ENCODE measurements at places on chromosomes 5 and 9.

GRCh38 chr9:99192786-99193465, 28.8 kb downstream of the ALG2 start:
- no peak for DNase-seq

- DNase-seq = no peak
These were observed 232.8 kb downstream of the PDE4D start for GRCh38 chr5:59660737-59661136.

DNA sequence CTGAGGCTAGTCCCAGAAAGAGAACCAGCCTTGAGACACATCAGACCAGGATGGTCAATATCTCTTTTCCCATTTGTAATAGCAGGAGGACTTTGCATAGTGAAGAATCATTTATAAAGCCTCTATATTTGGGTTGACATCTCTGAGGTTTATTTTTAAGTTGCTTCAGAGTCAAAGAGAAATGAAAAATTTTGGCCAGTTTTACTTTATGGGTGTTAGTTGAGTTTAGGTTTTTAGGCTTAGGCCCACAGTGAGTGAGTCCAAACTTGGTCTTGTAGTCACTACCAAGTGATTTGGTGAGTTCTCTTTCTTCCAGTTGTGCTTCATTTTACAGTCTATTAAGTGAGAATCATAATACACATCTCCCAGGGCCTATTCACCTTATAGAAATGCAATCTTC, 5.3 kb upstream of the MEF2C start:
- no peak for DNase-seq

GRCh38 chr9:133113949-133114885, 6.8 kb downstream of the RALGDS start:
- no peak for DNase-seq

- DNase-seq = no peak
These were observed 17.4 kb downstream of the DNAJA1 start for GRCh38 chr9:33042473-33042872.

- no peak for DNase-seq
These were observed 218.5 kb upstream of the DAPK1 start for GRCh38 chr9:87278971-87279733.

DNA sequence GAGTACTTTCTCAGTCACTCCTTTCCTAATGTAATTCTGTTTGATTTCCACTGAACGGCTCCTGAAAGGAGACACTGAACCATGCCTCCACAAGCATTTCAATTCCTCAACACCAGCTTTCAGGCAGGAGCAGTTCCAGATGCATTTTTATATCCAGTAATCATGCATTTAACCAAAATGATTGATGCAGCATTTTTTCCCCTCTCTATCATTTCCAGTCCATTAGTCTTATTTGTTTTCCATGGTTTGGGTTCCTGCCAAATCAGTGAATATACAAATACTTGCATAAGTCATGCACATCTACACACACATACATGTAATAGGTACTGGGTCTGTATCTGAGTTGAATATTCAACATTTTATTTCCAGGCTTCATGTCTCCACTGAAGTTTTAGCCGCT, 122.7 kb downstream of the GRIA1 start:
- DNase-seq = no peak

GRCh38 chr5:78280261-78280660, 14.2 kb downstream of the AP3B1 start:
- DNase-seq = no peak

DNA sequence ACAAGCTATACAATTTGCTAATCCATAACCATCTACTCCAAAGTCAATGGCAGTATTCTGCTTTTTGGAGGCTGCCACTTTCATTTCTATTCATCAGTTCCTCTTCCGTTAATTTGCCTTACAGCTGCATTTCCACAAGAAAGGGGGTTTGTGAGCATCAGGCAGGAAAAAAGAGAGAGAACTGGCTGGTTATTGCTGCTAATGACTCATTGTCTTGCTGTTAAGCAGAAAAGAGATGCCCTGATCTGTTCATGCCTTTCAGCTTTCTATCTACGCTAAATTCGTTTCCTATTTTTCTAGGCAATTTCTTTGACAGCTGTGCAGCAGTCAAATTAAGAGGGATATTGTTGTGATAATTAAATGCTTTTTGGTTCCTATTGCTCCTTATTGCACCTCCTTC, 65.9 kb upstream of the GNAQ start:
- no peak for DNase-seq

GRCh38 chr5:17308326-17309065, 91.1 kb downstream of the BASP1 start:
- DNase-seq = no peak

GRCh38 chr5:131637694-131638093, 2.7 kb upstream of the RAPGEF6 start:
- no peak for DNase-seq

- DNase-seq = no peak
These were observed 46.6 kb upstream of the SLC12A2 start for GRCh38 chr5:128036950-128037349.

GRCh38 chr9:96020792-96021550, 145.5 kb downstream of the ERCC6L2 start:
- DNase-seq = no peak

DNA sequence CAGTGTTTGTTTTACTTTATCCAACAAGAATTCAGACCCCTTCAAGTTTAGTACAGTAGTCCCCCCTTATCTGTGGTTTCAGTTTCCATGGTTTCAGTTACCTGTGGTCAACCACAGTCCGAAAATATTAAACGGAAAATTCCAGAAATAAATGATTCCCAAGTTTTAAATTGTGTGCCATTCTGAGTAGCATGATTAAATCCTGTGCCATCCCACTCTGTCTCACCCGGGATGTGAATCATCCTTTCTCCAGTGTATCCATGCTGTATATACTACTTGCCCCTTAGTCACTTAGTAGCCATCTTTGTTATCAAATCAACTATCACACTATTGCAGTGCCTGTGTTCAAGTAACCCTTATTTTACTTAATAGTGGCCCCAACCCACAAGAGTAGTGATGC, 153.8 kb upstream of the RASA1 start:
- DNase-seq = no peak

- no peak for DNase-seq
These were observed 47.0 kb upstream of the F2RL1 start for GRCh38 chr5:76771705-76772405.

DNA sequence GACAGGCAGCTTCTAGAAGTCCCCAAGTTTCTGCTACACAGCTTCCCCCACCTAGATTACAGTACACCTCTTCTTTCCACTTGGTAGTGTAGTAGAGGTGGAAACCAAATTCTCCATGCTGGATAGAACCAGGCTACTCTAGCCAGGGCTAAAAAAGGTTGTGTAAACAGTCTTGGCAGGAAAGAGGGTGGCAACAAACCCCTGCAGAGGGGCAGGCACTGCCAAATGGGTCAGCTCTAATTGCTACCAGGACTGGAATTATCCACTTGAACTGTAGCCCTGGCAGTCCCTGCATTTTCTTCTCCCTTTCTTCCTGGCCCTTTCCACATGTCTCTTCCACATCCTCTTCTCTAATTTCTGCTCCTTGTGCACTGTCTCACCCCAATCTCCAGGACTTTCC, 24.8 kb downstream of the RANBP3L start:
- DNase-seq = no peak

DNA sequence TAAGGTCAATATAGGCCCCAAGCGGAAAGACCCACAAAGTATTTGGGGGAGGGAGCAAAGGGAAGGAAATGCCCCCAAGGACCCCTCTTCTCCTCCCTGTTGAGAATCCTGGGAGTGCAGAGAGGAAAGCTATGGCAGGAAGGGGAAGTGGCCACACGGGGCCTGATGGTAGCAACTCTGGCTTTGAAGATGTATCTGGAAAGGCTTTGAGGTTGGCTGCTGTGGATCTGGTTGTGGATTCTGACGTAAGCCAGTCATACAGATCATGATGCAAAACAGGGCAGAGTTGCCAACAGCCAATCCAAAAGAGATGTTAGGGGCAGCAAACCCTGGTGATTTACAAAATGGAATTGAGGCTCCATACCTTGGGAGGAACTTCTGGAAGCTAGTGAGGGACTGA, 108.8 kb downstream of the PRKACG start:
- no peak for DNase-seq

GRCh38 chr9:108934323-108934893, at the start of gene ABITRAM:
TSS of gene ABITRAM (plus strand) at chr9:108934400. CDS start at chr9:108934487, 87 bp downstream.
- DNase-seq = peak; percentile 28

- DNase-seq = no peak
These were observed 2.0 kb upstream of the CAVIN4 start for GRCh38 chr9:100575765-100576386.

- no peak for DNase-seq
These were observed 183.8 kb downstream of the NR3C1 start for GRCh38 chr5:143219696-143220095.

- DNase-seq = no peak
These were observed 316.6 kb upstream of the RIOK2 start for GRCh38 chr5:97499605-97500004.

GRCh38 chr5:156879665-156880285, 29.7 kb downstream of the PPP1R2B start:
- no peak for DNase-seq

- DNase-seq = no peak
These were observed 23.4 kb downstream of the SARDH start for GRCh38 chr9:133714606-133715294.

GRCh38 chr9:103474156-103474555, 479.0 kb downstream of the CYLC2 start:
- no peak for DNase-seq

- DNase-seq = no peak
These were observed 86.7 kb downstream of the CDH6 start for GRCh38 chr5:31280210-31280609.

- DNase-seq = no peak
These were observed 1.0 kb upstream of the CRB2 start for GRCh38 chr9:123354806-123355508.

DNA sequence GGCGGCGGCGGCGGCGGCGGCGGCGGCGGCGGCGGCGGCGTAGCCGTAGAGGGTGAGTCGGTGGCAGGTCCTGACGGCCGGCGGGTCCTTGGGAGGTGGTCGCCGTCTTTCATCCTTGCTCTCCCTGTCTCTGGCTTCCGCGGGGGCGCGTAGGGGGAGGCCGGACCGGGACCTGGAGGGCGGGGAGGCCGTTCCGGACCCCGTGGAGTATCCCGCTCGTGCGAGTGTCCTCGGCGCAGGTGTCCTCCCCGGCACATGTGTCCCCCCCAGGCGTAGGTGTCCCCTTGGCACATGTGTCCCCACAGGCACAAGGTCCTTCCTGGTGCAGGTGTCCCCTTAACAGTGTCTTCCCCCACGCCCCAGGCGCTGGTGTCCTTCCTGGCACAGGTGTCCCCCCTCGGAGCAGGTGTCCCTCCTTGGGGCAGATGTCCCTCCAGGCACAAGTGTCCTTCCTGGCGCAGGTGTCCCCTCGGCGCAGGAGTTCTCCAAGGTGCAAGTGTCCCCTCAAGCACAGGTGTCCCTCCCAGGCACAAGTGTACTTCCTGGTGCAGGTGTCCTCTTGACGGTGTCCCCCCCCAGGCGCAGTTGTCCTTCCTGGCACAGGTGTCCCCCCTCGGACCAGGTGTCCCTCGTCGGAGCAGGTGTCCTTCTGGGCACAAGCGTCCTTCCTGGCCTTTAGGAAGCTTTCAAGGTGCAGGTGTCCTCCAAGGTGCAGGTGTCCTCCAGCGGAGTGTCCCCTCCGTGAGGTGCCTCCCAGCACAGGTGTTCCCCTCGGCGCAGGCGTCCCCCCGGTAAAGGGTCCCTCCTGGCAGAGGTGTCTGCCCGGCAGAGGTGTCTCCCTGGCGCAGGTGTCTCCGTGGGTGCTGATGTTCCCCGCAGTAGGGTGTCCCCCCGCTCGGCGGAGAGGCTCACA, 519 bp downstream of the EXOC3 start:
- no peak for DNase-seq

DNA sequence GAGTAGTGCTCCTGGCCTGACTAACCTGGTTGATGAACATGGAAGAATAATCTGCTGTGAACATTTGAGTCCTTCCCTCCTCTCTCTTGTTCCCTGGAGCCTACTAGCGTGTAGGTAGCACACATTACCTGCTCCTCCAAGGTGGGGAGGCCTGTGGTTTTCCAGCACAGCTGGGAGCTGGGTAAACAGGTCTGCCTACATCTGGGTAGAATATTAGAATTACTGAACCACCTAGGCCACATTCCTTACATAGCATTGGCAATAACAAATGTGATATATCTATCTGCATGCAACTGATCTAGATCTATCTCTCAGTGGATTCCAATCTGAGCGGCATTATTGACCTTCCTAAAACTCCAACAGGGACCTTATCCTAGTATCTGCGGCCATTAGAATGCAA, 151.0 kb upstream of the ZNF366 start:
- no peak for DNase-seq

DNA sequence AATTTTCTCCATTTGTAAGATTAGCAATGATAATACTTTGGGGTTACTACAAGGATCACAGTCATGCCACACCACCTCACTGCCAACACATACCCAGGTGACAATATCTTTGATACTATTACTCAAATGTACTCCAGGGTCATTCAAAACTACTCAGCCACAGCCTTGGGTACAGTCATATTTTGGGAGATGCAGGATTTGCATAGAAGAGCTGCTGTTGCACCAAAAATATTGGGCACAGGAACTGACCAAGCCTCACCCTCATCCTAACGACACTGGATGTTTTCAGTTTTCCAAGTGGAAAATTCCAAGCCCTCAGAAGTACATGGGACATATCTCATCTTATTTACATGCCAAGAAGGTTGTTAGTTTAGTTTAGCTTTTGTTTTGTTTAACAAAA, 120.9 kb upstream of the C6 start:
- no peak for DNase-seq

DNA sequence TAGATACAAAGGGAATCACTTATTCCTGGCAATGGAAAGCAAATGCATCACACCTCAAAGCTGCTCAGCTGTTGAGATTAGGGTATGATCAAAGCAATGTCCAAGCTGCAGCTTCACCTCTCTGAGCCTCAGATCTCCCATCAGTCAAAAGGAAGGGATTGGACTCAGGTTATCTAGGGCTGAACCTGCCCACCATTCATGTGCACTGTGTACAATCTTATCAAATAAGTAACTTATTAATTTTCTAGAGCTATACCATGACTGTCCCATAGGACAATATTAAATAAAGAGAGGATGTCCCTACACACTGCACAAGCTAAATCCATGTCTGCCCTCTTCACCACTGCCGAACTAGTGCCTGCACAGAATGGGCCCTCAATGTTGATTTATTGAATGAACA, 127.0 kb downstream of the HSD17B3 start:
- no peak for DNase-seq

DNA sequence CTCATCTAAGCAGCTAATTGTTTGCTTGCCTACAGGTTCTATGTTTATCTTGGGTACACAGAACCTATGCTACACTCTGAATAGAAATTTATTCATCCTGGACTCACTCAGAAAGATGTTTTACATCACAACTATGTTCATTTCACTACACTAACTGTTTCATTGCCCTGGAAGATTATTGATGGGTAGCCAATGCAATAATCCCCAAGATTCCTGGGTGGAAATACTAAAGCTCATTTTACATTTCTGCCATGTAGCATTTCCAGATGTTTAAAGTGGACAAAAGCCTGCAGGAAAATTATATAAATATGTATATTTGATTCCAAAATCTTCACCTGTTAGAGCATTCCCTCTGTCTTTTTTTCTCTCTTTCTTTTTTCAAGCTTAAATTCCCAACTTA, 51.9 kb upstream of the IL7R start:
- no peak for DNase-seq
